Stimulated activated CD8-positive, alpha-beta memory T cell treated with anti-CD3 and anti-CD28 coated beads, Interleukin-7, amount 100 ng/mL, for 1 hour (primary cell): ENCODE measurements at places on chromosomes 7 and 10.

DNA sequence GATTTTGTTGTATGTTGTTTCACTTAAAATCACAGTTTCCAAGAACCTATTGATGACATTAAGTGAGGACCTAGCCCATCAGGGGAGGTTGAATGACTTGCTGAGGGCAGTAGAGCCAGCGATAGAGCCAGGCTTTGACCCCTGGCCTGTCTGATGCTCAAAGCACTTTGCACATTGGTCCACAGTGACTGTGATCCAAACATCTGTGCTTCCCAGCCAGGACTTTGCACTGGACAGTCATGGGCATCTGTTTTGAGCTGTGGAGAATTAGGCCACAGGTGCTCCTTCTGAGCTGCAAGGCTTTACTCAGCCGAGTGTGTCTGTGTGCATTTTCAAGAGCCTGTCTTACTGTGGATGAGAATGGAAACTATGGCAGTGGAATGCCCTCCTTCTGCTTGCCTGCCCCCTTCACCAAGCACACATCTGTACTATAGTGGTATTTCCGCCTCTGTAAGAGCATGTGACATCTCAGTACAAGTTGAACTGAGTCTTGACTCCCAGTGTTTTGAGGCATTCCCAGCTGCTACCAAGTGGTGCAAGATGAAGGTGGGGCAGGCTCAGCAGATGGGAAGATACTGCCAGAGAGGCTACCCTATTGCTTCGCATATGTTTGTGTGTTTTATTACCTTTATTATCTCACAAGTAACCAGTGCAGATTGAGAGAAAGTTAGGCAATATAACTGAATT lies 72.7 kb upstream of the AOAH start:
- no peak for DNase-seq

DNA sequence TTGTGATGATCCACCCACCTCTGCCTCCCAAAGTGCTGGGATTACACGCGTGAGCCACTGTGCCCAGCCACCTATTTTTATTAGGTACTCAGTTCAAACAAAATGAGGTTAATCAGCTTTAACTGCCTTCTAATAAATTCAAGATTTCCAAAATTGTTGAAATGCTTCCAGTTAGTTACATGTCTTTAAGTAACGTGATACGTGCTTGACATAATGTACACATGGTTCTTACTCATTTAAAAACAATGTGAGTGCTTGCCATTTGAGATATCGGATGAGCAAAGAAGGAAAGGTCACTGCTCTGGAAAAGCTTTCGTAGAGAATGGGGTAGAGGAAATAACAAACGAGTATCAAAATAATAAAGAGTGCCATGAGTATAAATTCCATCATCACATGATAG lies 83.6 kb downstream of the KMT2E start:
- DNase-seq, result no peak

- no peak for DNase-seq
Measured at GRCh38 chr10:69489506-69490090, 38.3 kb downstream of the TSPAN15 start.

DNA sequence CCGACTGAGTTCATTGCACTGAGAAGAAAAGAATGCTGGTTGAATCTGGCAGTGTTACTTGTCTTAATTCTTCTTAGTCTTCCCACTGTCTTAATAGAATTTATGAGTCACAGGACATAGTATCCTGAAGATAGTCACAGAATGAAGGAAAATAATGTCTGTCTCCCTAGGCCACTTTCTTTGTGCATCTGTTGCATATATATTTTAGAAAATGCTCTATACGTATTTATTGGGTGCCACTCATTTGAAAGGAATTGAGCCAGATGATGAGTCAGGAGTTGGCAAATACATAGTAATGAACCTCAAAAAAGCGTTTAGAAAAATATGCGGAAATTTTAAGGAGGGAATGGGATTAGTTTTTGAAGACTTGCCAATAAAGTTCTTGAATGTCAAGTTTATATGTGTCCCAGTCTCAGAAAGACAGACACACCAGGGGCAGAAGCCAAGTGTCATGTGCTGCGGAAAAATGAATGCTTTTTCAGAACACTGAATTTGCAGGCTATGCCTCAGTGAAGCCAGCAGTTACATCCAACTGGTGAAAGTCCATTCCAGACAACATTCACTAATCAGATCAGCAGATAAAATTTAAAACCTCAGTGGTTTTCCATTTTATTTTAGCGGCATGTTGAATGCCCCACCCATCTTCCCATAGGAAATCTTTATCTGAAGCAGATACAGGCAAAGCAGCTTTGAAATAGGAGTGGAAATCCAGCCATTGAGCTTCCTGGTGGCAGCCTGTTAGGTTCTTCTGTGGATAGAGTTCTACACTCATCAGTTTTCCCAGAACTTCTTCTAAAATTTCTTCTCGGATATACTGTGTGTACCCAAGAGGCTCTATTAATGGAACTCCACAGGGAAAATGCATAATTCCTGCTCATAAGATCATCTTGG lies 308.4 kb downstream of the BICC1 start:
- no peak for DNase-seq

DNA sequence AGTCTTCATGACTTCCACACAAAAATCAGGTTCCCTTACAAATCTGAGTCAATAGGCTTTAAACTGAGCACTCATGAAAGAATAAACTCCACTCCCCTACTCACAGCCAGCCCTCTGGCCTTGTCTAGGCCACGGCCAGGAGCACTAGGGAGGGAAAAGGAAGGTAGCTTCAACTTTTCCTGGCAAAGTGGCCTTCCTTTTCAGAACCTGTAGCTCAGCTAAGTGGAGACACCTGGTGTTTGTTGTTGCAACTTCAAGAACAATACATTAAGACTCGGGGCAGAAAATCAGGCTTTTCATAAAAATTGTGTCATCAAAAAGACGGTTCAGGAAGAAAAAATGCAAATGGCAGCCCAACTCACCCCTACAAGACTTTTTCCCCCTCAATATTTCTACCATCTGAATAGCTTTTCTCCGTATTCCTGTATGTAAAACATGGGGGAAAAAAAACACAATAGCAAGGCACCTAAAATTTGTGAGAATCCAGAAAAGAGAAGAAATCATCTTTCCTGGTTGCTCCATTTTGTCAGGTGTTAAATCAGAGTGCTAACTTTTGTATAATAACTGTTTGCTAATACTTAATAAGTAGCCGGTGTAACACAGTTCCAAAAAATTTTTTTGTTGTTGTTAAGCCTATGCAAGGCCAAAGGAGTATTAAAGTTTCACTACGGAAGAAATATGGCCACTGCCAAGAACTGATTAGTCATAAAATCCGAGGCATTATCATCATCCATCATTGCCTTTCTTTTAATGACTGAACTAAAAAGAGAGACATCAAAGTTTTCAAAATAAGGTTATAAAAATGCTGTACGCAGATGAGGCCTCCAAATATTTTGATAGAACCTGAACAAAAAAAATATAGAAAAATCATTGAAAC lies 66.2 kb upstream of the ARID5B start:
- no peak for DNase-seq

- DNase-seq, result no peak
Measured at GRCh38 chr10:84191106-84191505, 3.2 kb upstream of the CDHR1 start.

- no peak for DNase-seq
Measured at GRCh38 chr10:29974773-29975172, 84.6 kb downstream of the JCAD start.
